Stimulated activated CD4-positive, alpha-beta T cell treated with anti-CD3 and anti-CD28 coated beads, TNF-alpha, amount 100 ng/mL, for 1 hour (primary cell): ENCODE measurements at places on chromosomes 16 and 17.

DNA sequence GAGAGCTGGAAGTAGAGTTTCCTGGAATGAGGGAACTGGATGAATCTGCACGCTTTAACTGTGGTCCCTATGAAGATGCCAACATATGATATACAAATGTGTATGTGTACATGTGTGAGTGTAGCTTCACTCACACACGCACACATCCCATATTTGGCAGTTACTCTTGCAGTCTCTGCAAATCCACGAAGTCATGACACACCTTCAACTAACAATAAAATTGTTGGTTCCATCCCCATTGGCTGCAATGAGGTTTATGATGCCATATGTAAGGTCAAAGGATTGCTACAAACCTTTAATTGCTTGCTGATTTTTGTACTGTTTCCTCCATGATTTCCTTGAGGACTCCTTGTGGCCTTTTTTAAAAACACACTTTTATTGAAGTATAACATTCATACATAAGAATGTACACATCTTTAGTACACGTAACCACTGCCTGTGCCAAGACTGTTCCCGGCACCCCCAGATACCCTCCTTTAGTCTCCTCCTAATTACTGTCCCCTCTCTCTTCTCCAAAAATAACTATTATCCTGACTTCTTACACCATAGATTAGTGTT lies 22.0 kb downstream of the MYO1D start:
- no peak for DNase-seq

DNA sequence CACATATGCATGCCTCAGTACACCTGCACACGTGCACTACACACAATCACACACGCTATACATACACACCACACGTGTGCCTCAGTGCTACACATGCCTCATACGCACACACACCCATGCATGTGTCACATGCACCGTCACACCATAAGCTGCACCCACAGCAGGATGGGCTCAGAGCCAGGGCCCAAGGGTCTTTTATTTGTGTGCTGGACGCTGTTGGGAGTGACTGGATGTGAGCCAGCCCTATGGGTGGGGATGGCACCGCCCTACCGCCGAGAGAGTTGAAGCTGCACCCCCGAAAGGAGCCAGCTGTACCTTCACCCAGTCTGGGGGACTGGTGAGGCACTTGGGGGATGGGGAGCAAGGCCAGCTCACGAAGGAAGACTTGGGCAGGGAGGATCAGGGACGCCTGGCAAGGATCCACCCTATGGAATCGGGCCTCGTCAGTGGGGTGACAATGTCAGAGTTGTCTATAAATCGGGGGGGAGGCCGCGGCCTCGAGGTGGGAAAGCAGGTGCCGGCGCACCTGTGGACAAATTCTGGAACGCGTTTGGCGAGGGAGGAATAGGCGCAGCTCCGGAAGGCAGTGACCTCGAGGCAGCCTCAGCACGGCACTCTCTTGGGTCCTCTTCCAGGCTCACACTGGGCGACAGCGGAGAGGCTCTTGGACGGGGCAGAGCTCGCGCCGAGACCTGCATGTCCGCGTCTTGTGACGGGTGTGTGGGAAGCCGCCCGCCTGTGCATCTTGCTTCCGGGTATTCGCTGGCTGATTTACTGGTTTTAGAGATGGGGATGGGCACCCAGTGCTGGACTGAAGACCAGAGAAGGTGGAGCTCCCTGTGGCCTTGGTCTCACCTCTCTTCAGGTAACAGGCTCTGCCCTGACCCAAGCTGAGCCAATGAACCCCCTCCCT lies 7.3 kb downstream of the RGS11 start:
- DNase-seq = no peak

DNA sequence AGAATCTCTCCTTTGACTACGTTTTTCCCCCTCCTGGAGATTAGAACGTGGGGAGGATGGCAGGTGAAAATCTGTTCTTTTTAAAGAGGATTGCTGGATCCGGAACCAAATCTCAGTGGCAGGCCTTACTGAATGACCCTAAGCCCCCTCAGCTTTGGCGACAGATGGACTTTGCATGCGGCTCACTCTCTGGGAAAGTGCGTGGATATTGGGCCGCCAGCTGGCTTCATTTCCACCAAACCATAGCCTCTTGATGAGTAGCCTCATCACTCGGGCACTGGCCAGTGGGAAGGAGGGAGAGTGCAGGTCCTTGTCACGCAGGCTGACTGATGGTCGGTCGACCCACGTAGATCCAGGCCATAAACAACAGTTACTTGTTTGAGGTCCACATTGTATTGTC lies 31.3 kb upstream of the CCDC182 start:
- DNase-seq = no peak

- no peak for DNase-seq
These were observed 17.2 kb upstream of the ADGRG1 start for GRCh38 chr16:57611181-57611580.

DNA sequence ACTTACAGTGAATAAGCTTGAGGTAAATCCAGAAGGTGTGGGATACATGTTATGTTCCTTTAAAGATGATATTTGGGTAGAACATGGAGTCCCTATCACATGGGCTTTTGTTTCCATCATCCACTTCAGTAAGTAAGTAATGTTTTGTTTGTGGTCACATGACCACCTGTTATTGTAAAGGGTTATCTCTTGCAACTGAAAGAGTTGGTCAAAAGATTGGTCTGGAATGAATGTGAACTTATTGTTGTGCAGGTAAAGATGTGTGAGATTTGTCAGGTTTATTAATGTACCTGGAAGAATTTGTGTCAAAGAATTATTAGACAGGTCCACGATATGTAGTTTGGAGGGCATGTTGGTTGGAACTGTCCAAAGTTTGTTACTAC lies 1.6 kb downstream of the OMG start:
- no peak for DNase-seq

GRCh38 chr17:63398680-63399079 lies 47.4 kb downstream of the CYB561 start:
- DNase-seq = no peak

GRCh38 chr17:4480929-4481898 lies 17.5 kb upstream of the SPNS2 start:
- DNase-seq = no peak

DNA sequence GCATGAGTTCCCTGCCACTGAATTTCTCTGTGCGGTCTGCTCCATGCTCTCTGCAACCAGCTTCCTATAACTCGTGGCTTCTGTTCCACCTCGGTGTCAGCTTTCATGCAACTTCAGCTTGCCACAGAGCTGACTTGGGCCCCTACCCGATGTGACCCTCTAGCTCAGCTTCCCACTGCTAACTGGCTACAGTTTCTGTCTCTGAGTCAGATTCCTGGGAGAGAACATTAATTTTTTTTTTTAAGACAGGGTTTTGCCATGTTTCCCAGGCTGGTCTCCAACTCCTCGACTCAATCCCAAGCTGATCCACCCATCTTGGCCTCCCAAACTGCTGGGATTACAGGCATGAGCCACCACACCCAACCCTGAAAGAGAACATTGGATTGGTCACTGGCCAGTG lies 35.5 kb upstream of the PSMD7 start:
- no peak for DNase-seq

- DNase-seq = no peak
These were observed 52.7 kb upstream of the ZNF629 start for GRCh38 chr16:30839523-30840227.

DNA sequence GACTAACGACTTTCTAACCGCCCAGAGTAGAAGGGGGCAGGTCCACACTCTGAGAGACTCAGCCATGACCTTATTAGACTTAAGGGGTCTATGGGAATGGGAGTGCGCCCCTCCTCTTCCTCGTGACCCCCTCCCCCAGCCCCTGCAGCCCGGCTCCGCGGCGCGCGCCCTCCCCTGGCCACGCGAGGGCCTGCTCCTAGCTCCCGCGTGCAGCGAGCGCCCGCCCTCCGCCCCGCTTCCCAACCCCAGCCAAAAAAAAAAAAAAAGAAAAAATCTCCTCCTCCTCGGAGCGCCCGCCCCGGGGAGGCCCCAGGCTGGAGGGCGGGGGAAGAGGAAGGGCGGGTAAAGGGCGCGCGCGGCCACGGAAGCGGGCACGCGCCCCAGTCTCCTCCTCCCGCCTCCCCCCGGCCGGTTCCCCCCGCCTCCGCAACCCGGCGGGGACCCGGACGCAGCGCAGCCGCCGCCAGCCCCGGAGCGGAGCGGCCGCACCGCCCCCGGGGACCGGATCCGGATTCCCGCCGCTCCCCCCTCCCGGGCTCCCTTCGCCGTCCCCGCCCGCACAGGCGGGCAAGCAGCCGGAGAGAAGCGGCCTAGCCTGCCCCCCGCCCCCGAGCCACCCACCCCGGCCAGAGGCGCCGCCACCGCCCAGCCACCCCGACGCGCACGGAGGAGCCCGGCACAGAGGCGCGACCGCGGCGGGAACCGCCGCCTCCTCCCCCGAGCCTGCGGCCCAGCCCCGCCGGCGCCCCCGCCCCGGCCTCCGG lies 949 bp downstream of the UBTF start:
- peak; percentile 84 for DNase-seq

- DNase-seq = no peak
These were observed 13.3 kb upstream of the PMP22 start for GRCh38 chr17:15278380-15278779.
